ENCODE measurements at places on chromosomes 16 and 17.

DNA sequence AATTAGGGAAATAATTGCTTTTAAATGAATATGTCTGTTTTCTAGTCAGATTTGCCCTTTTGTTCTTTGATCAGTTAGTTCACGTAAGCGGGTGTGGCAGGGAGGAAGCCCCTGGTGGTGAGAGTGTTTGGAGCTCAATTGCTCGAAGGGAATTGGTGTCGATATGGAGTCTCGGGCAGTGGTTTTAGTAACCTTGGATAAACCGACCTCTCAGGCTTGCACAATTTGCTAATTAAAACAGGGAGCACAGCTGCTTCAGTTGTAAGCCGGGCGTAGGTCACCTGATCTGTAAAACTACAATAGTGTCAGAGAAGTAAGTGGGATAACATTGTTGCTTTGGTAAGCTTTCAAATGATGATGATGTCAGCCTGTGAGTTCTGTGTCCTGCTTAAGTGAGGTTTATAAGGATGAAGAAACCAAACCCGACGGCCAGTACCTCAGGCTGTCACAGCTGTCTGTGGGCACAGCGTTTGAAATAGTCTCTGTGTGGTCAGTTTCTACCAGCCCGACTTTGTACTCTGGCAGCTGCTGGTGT, 2.9 kb downstream of the ZNF750 start:
- no peak for DNase-seq

GRCh38 chr16:66026211-66026610, 340.3 kb upstream of the CDH5 start:
- peak; percentile 15 for DNase-seq

DNA sequence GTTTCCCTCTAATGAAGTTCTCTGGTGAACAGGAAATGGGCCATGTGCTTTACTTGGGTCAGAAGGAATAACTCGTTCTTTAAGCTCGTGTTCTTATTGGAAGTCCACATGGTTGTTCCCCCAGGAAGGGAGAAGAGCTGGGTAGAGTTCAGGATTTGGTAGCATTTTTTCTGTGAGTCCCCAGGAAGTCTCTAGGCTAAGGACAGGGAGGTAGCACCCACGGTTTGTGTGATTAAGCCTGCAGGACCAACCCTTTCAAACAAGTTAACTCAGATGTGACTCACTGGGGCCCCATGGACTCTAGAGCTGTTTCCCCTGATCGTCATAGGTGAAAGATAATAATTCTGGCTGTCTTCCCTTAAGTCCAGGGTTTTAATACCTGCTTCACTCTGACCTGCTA, 16.4 kb downstream of the SAP30BP start:
- peak; percentile 85 for DNase-seq

DNA sequence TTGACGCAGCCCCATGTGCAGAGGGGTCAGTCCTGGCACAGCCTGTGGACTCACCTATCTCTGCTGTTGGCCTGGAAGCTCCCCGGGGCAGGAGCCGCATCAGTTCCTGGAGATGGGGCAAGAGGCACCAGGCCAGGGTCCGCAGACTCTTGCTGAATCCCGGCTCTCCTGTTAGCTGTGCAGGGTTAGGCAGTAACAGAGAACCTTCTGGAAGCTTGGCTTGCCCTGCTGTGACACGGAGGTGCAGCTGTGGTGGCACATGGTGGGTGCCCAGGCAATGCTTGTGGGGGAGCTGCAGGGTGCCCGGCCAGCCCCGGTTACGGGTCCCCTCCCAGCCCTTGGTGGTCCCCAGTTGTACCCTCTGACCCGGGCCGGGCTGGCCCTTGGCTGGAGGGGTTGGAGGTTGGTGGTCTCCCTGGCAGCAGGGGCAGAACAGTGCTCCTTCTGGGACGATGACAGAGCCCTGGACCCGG, 26.0 kb upstream of the ZNF469 start:
- DNase-seq, result no peak

DNA sequence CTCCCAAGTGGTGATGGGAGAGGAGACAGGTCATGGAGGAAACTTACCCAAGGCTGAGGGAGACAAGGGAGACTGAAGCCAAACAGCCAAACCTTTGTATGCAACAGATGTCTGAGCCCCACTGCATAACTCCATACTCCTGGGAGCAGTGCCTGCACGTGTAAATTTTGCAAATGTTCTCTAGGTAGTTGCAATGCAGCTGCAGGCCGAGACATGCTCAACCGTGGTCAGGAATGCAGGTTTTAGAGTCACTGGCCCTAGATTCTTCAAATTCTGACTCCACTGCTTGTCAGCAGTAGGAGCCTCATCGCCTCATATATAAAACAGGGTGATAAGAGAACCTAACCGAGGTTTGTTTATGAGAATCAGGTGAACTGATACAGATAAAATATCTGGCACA, 11.5 kb downstream of the DYNLRB2 start:
- no peak for DNase-seq

DNA sequence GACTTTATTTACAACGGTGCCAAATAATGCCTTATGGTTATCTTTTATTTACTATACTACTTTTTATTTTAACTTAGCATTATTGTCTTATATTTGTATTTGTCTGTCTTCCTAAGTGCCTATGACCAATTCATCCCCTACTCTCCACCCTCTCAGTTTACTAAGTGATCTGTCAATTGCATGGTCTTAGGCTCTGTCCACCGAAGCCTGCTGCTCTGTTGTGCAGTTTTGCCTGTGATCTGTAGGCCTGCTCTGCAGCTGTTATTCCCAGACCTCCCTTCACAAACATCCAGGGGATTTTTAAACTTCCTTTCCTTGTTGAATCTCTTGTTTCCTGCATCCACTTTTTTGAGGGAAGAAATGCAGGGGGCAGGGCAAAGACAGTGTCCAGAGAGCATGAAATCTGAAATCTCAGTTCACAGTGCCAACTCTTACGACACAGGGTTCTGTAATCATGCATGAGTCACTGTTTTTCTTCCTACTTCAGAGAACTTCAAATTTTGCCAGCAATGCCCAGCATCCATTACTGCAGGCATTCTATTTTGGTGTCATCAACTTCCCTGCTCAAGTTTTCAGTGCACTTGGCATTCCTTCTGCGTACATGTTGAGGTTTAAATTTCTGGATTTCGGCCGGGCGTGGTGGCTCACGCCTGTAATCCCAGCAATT, 11.4 kb downstream of the SLFN5 start:
- DNase-seq, result peak; percentile 94

GRCh38 chr17:49570540-49571242, 5.0 kb upstream of the NXPH3 start:
- DNase-seq, result no peak

- DNase-seq, result peak; percentile 90
Observed at GRCh38 chr17:32161506-32162365, 19.4 kb downstream of the RHOT1 start.

DNA sequence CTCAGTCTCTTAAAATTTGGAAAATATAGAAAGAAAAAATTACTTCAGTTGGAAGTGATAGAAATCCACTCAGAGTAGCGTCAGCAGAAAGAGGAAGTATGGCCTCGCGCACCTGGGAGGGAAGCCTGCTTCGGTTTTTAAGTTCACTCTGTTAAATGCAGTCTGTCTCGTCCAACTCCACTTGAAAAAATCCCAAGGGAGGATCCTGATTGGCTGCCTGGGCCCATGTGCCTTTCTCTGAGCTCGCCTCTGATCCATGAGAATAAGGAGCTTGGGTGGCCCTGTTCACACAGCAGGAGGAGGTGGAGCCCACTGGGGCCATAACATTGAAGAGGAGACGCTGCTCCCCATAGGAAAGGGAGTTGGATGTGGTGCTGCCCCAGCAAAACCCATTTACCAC, 40.7 kb downstream of the DNAJA2 start:
- DNase-seq, result no peak

DNA sequence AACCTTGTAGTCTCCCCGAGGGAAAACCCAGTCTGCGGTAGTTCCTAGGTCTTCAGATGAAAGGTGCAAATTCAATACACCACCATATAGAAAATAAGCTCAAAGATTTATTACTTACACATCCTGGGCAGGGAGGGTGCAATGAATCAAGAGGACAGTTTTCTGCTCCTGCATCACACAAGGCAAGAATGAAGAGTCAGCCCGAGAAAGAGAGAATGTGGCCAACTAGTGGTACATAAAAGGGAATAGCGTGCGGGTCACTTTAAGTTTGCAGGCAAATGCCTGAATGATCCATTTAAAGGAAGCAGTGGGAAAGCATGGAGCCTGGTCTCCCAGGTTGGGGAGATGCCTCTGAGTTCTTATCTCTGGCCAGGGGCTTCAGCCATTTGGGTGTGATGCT, 403.4 kb downstream of the GRIN2A start:
- no peak for DNase-seq

DNA sequence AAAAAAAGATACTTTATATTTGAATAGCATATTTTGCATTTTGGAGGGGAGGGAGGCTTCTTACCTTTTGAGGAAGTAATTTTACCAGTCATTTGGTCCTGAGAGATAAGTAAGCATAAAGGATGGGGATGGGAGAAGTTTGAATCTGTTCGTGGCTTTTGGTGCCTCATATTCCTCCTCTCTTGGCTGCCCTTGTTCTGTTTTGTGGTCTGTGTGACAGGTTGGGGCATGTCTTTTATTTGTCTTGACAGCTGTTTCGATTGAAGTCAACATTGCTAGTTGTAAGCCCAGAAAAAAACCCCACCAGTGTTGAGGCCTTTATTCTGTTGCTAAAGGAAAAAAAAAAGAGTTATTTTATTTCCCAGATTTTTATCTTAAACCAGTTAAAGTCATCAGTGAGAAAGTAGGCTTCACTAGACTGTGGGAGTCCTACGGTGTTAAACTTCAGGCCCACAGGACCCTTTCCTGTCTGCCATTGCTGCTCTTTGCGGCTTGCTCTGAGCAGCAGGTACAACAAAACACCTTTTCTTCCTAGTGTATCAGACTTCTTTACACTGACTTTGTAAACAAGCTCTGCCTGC, 11.4 kb downstream of the SLC7A6 start:
- DNase-seq, result no peak

GRCh38 chr16:68267612-68268405, 3.5 kb downstream of the SLC7A6 start:
- no peak for DNase-seq

DNA sequence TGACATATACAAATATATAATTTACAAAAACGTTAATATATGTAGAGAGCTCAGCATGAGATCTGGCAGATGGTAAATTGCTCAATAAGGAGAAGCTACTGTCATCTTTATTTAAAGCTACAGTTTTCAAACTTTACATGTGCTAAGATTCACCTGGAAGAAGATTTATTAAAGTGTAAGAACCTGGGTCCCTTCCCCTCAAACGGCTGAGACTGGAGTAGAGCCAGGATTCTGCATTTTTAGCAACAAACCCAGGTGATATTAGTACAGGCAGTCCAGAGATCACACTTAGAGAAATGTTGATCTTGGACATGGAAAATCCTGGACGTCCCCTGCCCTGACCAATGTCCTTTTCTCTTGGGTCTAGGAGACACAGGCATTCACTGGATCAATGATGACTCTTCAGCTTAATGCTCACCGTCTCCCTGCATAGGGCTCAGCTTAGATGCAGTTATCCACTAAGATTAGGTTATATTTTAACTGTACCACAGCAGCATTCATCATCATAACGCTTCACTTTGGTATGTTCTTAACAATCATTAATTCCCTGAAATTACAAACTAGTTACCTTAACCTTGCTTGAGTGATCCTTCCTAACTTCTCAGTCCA, 20.4 kb downstream of the CDR2 start:
- peak; percentile 99 for DNase-seq

All from kidney tubule cell (primary cell).